ENCODE measurements at places on chromosomes 6 and 20.

DNA sequence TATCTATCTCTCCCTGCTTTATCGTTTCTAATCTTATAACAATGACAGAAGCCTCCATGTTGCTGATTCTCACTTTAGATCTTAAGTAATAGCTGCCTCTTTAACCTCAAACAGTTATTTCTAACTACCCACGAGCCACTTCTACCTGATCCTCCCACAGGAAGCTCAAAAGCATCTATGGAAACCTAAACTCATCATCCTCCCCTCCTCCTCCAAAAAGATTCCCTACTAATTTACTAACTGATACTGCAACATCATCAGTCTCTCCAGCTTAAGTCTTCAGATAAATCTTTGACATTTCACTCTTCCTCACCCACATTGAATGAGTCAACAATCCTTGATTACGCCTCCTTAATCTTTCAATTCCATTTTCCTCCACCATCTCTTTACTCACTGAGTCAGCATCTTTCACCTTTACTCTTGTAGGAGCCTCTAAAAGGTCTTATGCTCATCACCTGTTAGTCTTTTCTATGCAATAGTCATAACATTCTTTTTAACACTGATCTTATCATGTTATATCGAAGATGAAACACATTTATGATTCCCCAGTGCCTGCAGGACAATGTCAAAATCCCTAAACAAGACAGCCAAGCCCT is 526.7 kb upstream of the CDH4 start:
- DNase-seq: no peak

- DNase-seq: no peak
Observed at GRCh38 chr6:112286500-112287144, 32.3 kb upstream of the LAMA4 start.

GRCh38 chr6:140867336-140867735 is 1265.4 kb upstream of the GJE1 start:
- no peak for DNase-seq

DNA sequence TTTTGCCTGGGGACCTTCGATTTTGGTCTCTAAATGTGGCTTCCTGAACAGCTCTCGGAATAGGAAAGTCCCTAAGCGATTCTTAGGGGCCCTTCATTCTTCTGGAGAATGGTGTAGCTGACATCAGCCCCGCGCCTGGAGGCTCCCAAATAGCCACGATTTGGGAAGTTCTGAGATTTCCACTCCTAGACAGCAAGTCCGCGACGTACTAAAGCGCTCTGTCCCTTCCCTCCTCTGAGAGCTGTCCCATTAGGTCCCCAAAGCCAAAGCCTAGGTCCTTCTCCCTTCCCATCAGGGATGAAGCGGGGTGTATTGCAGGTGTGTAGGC is 756 bp downstream of the MOXD1 start:
- DNase-seq: no peak

- no peak for DNase-seq
Observed at GRCh38 chr20:58107533-58107932, 120.9 kb downstream of the ANKRD60 start.

- DNase-seq: no peak
Observed at GRCh38 chr6:162639951-162640350, 87.6 kb downstream of the PRKN start.

GRCh38 chr6:24788031-24788665 is 10.6 kb downstream of the ARMH2 start:
- DNase-seq: no peak

- no peak for DNase-seq
Observed at GRCh38 chr6:141783585-141783984, 349.1 kb upstream of the GJE1 start.

DNA sequence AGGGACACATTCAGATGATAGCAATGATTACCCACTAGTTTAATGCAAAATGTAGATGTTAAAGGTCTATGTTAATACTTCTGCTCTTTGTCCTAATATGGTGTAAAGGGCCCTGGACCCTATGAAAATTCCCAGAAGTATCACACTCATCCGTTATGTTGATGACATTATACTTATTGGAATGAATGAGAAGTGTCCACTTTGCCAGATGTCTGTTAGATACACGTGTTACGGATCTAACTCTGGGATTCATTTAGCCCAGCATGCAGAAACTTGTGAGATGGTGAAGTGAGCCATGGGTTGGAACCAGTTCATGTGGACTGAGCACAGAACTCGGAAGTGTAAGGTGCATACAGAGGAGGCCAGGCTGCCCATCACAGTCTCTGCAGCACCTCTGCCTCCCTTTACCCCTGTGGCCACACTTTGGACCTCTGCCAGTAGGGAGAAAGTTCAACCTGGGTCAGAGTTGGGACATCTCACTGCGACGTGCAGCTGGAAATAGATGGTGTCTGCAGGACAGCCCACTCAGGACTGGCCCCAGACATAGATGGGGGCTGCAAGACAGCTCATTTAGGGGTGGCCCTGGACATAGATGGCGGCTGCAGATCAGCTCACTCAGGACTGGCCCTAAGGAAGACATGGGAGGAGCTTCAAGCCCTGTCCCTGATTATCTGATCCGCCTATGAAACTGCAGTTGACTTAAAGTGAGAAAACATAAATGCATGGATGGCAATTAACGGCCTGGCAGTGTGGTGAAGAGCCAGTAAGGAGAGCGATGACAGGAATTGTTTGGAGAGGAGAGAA is 71.2 kb upstream of the THBS2 start:
- DNase-seq: no peak

DNA sequence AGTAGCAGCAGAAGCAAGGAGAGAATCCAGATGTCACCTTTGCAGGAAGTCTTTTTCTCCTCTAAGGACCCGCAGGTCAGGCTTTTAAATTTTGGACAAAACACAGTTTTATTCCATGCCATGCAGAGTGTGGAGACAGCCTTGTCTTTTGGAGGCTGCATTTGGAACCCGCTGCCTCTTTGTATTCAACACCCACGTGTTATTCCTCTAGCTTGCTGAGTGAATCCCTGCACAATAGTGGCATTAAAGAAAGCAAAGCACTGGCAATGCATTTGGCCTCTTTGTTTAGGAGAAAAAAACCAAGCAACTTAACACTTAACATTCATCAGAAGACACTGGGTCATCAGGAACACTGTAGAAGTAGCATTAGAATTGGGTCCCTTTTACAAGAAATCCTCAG is 43.5 kb downstream of the TFAP2B start:
- no peak for DNase-seq

GRCh38 chr20:11753155-11753554 is 164.5 kb upstream of the BTBD3 start:
- DNase-seq: no peak

DNA sequence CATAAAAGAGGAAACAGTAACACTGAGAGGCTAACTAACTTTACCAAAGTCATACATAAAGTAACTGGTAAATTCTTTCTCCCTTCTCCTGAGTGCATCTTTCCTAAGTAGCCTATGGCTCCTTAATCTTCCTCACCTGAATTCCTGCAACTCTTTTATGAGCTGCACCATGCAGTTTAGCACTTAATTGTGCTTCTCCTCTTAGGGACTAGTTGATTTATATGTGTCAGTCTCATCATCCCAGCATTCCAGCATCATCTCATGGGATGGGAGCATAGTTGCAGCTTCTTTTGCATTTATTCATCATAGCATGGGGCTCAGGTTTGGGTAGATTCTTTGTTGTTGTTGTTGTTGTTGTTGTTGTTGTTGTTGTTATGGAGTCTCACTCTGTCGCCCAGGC is 3.5 kb upstream of the TSPYL1 start:
- no peak for DNase-seq

DNA sequence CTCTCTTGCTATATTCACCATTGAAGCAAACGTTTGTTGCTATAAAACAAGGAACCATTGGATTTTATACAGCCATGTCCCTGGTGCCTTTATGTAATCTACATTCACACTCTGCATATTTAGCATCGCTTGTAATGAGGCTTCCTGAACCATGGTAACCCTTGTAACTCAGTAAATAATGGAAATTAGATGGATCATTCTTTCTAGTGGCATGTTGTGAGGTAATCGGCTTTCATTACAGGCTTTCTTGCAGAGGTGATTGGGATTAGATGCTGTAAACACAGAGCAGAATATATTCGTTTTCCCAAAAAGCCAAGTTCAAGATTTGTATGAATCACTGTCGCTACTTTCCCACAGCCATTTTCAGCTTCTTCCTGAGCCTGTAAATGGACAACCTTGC is 36.1 kb downstream of the SMPDL3A start:
- DNase-seq: no peak

- DNase-seq: no peak
Observed at GRCh38 chr6:110544472-110544871, 68.1 kb upstream of the SLC22A16 start.

DNA sequence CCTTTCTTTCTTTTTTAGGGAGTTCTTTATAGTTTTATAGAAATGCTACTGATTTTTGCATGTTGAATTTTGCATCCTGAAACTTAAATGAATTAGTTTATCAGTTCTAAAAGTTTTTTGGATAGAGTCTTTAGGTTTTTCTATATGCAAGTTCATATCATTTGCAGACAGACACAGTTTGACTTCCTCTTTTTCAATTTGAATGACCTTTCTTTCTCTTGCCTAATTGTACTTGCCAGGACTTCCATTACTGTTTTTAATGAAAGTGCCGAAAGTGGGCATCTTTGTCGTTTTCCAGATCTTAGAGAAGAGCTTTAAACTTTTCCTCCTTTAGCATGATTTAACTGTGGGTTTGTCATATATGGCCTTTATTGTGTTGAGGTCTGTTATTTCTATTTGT is 21.1 kb upstream of the EDN1 start:
- no peak for DNase-seq

GRCh38 chr6:158501360-158502262 is 58.3 kb upstream of the TMEM181 start:
- DNase-seq: no peak

GRCh38 chr20:57941604-57942381 is 232.0 kb upstream of the PMEPA1 start:
- DNase-seq: no peak

DNA sequence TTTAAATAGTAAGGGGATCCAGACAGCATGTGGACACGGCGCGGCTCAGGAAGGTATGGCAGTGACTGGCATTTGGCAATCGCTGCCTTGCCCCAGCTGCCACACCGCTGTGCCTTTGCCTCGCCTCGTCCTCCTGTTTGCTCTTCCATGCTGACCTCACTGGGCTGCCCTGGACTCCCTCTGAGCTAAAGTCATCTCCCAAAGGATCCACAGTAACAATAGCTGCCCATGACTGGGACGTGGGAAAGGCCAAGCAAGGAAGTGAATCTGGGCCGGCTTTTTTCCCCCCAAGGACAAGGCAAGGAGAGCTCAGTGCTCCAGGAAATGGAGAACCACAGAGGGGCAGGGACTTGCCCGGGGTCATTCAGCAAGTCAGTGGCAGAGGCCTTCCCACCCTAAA is 48.1 kb downstream of the JPH2 start:
- no peak for DNase-seq

DNA sequence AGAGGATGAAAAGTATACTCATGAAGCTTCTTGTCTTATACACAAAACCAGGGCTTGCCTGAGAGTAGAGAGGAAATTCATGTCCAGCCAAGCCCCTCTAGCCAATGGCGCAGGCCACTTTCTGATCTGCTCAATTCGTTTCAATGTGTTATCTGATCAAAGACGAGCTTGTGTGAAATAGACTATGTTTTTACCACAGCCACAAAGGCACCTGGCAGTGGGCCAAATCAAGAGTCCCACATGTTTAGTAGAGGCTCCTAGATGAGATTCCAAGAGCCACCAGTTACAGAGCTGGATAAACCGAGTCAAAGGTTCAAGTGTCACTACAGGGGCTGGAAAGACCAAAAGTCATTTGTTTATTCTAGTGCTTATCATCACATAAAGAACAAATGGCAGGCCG is 34.9 kb downstream of the GPLD1 start:
- DNase-seq: no peak

- no peak for DNase-seq
Observed at GRCh38 chr20:37383229-37383989, 37.5 kb downstream of the SRC start.

DNA sequence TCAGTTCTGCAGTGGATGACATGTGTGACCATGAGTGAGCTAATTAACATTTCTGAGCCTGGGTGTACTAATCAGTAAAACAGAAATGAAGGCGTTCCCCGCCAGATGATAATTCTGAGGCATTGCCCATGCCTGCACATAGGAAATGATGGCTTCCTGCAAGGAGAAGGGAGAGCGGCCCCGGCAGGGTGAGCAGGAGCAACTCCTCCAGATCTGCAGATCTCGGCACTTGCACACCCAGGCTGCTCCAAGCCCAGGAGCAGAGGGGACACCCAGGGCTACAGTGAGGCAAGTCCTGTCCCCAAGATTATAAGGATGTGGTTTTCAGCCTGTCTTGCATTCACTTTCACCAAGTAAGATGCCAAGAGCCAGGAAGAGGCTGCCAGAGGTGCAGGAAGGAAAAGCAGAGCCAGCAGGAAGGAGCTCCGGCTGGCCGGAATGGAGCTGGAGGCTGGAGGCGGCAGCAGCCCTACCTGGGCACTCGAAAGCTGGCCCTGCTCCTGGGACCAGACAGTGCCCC is 177.5 kb upstream of the CST7 start:
- no peak for DNase-seq

- DNase-seq: no peak
Observed at GRCh38 chr6:137261761-137262160, 42.6 kb upstream of the IFNGR1 start.

GRCh38 chr6:147078602-147079001 is 125.6 kb upstream of the STXBP5 start:
- no peak for DNase-seq

GRCh38 chr6:27611451-27611850 is 138.5 kb upstream of the ZNF184 start:
- no peak for DNase-seq

GRCh38 chr6:124927806-124928205 is 34.4 kb upstream of the RNF217 start:
- no peak for DNase-seq

DNA sequence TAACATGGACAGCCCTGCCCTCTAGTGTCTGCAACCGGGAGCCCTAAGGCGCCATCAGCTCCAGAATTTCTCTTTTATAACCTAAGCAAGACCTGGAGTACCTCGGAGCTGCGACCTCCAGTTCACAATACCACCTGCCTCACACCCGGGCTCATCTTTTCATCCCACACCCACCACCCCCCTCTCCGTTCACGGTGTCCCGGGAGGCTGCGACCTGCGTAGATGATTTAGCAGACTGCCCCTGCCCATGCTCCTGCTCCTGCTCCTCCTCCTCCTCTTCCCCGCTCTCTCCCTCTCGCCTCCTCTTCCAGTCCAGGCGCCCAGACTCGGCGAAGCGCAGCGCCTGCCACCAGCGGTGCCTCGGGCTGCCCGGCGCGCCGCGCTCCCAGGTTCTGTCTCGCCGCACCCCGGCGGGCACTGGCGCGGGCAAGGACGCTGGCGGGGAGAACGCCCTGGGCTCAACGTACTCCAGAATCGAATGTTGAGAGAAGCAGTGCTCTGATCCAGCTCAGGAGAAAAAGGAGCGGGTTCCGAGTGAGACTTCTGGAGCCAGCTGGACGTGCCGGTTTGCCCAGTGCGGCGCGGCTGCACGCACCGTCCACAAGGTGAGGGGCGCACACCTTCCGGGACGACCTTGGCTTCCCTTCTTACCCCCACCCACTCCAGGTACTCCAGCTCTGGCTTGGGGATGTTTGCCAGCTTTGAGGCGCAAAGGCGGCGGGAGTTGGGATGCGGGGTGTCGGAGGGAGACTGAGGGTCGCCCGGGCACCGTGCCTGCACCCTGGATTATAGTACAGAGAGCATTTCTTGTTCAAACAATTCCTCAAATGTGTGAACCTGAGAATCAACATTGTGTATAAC is at the start of gene HTR1E:
Gene HTR1E (plus strand): TSS at position 310 of the 861 bp plus-strand sequence. CDS start 77,807 bp downstream, outside the sequence.
- peak; percentile 42 for DNase-seq

Data from D721Med (cell line).